Stimulated activated CD4-positive, alpha-beta T cell treated with anti-CD3 and anti-CD28 coated beads, Interleukin-12 subunit alpha, Interleukin-12 subunit beta, amount 100 ng/mL, for 48 hours (primary cell): ENCODE measurements at places on chromosomes 16 and 17.

DNA sequence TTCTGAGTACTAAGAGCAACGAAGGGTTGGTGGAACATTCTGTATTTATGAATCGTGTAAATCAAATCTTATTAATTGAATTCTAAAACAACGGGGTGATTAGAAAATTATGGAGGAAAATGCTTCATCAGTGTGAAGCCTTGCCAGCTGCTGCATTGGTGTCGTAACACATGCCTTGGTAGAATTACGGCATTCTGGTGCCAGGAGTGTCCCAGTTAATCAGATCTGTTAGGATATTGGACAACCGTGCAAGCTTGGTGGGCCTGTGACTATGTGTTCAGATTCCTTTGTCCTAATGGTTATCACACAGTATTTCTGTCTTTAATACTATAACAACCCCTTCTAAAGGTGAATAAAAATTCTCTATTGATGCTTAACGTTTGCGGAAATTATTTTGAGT, 44.2 kb upstream of the TANC2 start:
- DNase-seq = no peak

GRCh38 chr17:58306131-58306951, 22.3 kb downstream of the TSPOAP1 start:
- DNase-seq = no peak

DNA sequence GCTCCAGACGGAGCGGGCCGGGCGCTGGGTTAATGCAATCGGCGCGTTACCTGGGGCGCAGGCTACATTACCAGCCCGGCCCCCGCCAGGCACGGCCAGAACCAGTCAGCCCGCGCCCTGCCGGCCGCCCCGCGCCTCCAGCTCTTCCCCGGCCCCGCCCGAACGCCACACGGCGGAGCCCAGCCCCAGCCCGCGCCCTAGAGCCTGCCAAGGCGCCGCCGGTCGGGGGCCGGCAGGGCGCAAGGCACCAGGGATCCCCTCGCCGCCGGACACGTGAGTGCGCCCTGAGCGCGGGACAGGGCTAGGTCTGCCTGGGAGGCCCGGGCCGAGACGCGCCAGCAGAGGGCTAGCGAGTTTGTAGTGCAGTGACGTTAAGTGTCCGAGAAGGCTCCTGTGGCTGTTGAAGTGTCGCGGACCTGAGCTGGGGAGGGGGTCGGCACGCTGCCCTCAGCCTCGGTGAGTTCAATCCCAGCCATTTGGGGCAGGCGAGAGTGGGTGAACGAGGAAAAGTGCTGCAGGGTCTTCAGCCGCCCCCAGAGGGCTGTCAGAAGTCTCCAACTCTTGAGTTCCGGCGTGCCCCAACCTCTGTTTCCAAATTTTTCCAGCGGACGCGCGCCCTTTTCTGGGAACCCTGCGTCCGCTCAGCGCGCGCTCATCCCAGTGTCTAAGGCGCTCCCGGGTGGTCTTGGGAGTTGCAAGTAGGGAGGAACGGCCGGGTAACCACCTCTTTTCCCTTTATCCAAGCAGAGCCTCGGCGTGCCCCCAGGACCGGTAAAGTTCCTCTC, at the start of gene SLC6A2:
Gene SLC6A2 (plus strand): TSS at position 92 of the 785 bp plus-strand sequence. CDS start 707 bp downstream, outside the sequence.
- DNase-seq = no peak

DNA sequence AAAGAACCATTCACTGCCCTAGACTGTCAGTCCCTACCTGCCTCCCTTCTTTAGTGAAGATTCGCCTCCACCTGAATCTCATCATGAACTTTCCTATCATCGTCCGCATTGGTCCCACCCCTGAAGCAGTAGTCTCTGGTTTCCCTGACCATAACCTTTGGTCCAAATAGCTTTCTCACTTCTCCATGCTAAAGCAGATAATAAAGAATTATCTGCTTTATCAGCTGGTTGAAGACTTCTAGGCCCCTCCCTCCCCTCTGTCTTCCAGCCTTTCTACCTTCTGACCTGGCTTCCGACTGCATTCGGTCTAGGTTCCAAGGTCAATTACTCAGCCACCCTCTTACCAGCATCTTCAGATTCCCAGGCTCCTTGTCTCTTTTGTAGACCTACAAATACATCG, 650.9 kb downstream of the HS3ST4 start:
- no peak for DNase-seq

DNA sequence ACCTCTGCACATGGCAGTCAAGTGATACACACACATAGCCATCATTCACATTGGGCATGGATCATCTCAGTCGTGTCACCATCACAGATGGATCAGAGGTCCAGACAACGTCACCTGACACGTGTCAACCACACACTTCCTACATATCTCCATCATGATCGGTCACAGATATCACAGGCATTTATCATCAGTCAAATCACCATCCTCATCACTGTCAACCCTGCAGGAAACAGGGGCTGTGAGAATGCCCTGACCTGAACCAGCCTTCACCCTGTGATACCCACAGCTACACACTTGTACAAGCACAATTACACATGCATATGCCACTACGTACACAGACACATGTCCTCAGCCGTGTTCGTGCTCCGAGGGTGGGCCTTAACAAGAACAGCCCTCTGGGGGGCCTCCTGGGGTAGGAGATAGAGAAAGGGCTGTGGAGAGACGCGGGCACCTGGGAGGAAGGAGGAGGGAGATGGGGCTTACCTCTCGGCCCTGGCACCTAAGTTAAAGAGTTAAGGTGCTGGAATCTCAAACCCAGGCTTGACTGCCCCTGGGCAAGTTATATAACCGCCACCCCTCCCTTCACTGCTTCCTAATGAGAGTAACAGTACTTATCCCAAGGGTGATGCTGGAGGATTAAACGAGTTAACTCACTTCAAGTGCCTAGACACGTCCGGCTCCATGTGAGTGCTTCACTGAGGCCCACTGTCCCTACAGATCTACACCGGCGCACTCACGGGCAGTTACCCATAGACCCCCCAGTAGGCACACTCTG, 1.1 kb downstream of the SLC12A4 start:
- no peak for DNase-seq

GRCh38 chr16:54303613-54304012, 17.0 kb upstream of the IRX3 start:
- no peak for DNase-seq

- no peak for DNase-seq
Observed at GRCh38 chr17:77264617-77265230, 124.0 kb downstream of the SEC14L1 start.

DNA sequence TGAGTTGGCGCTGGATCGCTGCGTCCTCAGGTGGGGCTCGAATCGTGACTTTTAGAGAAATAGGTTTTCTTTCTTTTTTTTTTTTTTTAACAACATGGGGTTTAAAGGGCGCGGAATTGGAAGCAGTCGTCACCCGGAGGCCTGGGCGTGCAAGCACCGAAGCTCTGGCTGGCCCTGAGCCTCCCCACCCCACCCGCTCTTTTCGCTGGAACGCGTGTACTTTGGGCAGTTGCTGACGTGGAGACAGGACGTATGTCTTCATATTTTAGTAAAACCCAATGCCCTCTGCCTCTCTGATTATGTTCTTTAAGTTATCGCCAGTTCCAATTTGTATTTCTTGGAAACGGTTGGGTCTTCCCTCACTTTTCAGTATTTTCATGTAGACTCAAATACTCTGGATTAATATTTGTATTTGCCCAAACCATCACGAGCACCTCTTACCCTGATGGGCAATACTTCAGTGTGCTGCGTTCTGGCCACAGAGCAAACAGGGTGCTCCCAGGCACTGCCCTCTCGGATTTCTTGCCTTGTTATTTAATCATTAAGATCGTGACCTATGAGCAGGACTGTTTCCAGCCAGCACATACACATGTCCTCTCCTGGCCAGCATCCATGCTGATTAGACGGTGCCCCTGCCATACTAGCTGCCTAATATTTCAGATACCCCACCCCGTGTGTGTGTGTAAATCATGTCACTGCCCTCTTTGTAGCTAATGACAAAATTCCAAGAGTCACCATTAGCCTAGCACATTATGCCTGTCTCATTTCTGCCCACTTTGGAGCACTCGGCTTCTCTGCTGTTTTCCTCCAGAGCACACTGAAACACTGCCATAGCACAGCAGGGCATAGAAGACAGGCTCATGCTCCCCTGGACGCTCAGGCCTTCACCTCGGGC, 805 bp upstream of the C16orf95 start:
- DNase-seq = peak; percentile 29

DNA sequence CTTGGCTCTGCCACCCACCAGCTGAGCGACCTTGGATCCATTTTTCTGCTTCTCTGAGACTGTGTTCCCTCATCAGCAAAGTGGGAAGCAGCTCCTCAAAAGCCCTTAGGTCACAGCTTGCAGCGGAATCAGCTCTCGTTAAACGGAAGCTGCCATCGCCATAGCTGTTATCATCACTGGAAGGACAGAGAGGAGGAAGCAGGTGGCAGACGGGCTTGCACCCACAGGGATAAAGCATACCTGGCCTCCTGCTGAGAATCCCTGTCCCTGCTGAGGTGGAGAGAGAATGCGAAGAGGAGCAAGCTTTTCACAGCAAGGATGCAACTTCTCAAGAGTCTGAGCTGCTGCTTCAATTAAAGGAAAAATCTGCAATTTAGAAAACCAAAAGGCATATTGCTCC, 106.6 kb downstream of the CLEC16A start:
- no peak for DNase-seq

DNA sequence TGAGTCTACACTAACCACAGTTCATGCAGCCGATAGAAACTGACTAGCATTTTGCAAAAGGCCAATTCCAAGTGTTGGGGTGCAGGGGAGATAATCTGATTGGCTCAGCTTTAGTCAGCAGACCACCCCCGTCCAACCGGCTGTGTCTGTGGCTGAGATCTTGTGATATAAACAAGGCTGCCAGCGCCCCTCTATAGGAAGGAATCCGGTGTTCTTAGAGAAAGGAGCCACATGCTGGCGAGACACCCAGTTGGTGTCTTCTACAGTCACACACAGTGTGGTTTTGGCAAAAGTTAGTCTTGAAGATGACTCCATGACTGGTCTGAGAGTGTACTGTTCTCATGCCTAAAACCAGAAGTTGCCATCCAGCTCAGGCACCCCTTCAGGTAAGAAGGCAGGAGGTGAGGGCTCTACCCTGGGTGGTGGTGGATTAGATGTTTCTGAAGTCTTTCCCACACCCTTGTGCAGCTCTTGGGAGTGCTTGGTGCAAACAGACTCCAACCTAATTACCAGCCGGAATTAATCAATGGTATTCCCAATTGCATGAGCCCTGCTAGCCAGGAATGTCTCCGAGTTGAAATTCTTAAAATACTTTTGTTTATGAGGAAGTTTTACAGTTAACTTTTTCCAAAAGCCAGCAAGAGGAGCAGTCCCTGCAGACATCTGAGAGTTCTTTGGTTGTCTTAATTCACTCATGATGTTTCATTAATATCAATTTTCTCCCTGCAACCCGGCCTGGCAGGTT, 172.3 kb upstream of the IRX6 start:
- no peak for DNase-seq

- no peak for DNase-seq
Observed at GRCh38 chr17:69320210-69320907, 6.6 kb downstream of the ABCA5 start.

DNA sequence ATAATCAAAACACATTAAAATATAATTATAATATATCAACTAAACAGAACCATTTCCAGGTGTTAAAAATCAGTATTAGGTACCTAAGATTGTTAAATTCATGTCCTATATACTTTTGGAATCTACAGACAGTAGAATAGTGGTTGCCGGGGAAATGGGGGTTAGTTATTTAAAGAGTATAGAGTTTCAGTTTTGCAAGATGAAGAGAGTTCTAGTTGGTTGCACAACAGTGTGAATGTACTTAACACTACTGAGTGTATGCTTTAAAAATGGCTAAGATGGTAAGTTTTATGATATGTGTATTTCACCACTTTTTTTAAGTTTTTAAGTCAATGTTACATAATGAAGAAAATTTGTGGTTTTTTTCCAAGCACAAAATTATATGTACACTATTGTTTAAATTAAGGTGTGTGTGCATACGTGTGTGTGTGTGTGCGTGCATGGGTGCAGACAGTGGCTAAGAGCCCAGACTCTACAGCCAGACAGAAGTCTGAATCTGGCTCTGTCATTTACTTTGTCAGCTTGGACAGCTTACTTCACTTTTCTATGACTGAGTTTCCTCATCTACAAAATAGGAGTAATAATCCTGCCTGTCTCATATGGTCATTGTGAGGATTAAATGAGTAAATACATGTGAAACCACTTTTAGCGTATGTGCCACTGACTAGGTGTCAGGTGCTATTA, 25.3 kb upstream of the PHAF1 start:
- DNase-seq = no peak

DNA sequence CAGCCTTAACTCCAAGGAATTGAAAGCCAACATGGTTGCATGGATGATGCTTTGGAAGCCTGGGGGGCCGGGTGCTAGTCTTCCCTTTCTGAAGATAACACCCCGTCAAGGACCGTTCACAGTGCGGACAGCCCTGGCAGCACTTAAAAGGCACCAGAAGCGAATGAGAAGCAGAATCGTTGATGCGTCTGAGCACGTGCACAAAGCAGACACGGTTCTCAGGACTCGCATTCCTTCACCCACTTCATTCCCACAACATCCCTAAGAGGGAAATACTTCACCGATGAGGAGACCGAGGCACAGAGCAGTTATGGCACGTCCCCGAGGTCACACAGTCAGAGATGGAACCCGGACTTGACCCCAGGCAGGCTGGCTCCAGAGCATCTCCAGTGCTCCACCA, 14.2 kb downstream of the TRPV1 start:
- no peak for DNase-seq

GRCh38 chr16:83248735-83249463, 558.9 kb upstream of the HSBP1 start:
- no peak for DNase-seq

DNA sequence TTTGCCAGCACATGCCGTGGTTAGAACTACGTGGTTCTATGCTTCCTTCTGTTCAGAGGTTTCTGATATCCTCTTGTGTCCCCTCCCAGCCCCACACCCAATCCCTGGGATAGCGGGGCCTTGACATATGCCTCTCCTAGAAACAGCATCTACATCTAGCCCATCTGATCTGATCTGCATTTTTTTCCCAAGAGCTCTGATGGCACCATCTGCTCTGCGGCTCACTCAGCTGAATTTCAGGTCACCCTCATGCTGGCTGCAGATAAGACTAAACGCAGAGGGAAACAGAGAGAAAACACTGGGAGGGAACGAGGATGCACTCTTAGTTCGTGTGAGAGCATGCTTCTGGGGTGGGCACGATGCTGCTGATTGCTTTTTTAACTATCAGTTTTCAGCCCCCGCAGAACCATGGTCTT, 10.7 kb downstream of the WIPI1 start:
- DNase-seq = no peak

DNA sequence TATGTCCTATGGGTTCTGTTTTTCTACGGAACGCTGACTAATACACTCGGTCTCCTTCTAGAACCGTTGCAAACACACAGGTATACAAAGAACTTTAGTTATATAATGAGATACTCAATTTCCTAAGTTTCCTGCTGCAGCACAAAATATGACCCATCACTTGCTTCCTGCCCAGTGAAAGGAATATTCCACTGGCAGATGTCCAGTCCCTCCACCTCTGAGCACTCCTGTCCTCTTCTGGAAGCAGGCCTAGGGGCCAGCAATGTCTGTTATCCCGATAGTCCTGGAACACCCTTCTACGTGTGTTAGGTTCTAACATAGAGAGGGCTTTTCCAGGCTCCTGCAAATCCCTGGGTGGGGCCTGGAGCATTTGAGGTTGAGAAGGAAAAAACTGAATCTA, 32.7 kb downstream of the ADAMTS18 start:
- DNase-seq = no peak
